Activated T-helper 2 cell treated with anti-CD3 and anti-CD28 coated beads, Interferon-gamma antibody, Interleukin-2, Interleukin-4, amounts not matched to agents 10 μg/mL and 5 μg/mL and 100 μg/mL, durations not matched to agents 14 hours and 24 hours and 36 hours (primary cell): ENCODE measurements at places on chromosomes 5 and 9.
A peak's percentile ranks its signal among the peaks of the same experiment; 100 is the strongest.

GRCh38 chr9:121837113-121837961, 185.9 kb downstream of the DAB2IP start:
- no peak for DNase-seq

GRCh38 chr5:68214482-68215207, 911 bp upstream of the PIK3R1 start:
- no peak for DNase-seq

DNA sequence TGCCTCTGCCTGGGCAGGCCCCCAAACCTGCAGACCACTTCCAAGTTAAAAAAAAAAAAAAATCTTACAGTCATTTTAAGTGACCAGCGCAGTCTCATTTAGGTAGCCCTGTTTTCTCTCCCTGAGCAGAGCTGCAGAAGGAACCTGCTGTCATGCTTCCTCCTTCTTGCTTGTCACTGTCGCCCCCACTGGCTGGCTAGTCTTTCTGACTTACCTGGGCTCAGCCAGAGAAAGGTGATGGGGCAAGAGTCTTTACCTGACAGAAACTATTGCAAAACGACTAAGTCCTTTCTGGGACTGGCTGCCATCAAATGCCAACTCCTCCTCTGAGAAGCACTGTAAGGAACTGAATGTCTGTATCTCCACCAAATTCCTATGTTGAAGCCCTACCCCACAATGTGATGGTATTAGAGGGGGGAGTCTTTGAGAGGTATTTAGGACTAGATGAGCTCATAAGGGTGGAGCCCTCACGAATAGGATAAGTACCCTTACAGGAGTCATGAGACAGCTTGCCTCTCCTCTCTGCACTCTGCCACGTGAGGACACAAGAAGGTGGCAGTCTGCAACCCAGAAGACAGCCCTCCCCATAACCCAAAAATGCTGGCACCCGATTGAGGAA, 58.4 kb upstream of the SHC3 start:
- no peak for DNase-seq

GRCh38 chr5:102591650-102592049, 92.8 kb upstream of the SLCO6A1 start:
- no peak for DNase-seq

DNA sequence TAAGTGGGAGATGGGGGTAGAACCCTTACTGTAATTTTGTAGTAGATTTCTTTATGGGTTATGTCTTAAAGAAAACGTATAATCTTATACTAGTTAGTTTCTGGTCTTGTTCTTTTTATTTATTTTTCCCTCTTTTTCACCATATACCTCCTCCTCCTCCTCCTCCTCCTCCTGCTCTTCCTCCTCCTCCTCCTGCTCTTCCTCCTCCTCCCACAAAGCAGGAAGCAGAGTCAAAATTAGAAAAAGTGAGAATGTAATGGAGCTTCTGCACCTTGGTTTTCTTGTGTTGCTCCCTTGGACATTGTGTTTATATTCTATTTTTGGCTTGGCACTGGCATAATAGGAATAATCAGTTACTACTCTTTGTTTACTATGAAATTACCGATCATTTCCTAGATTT, 4.5 kb downstream of the MACIR start:
- no peak for DNase-seq

DNA sequence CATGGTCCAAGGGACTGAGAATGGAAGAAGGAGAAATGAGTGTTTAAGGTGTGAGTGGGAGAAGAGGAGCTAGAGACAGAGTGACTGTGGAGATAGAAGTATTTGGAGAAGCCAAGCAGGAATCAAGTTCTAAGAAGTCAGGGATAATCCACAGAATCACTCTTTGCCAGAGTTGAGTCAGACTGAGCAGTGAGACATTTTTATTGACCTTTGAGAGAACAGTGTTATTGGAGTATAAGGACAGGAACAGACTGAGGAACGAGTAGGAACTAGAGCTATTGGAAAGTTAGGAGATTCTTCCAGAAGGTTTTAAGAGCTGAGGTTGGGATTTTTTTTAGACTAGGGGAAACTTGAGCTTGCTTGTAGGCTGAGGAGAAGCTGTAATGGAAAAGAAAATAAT, 37.2 kb downstream of the RCL1 start:
- no peak for DNase-seq

GRCh38 chr5:160788102-160788660, 63.8 kb downstream of the ATP10B start:
- no peak for DNase-seq

DNA sequence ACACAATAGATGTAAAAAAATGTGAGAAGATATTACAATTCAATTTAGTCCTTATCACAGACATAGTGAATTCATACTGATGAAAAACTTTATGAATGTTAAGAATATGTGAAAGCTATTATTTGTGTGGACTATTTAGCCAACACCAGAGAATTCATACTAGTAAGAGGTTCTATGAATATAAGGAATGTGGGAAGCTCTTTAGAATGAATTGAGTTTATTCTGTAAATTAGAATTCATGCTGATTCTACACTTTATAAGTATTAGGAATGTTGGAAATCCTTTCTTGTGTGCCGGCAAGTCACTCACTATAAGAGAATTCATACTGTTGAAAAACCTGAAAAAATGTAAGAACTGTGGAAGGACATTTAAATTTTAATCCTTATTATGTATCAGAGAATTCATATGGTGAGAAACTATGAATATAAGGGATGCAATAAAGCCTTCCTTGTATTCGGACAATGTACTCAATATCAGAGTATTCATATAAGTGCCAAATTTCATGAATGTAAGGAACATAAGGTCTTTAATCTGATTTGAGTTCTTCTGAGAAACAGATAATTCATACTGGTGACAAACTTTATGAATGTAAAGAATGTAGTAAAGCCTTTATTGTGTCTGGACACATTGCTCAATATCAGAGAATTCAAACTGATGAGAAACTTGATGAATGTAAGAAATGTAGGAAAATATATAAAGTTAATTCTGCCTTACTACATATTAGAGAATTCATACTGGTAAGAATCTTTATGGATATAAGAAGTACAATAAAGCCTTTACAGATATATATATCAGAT, 21.6 kb upstream of the PCDHA1 start:
- no peak for DNase-seq

DNA sequence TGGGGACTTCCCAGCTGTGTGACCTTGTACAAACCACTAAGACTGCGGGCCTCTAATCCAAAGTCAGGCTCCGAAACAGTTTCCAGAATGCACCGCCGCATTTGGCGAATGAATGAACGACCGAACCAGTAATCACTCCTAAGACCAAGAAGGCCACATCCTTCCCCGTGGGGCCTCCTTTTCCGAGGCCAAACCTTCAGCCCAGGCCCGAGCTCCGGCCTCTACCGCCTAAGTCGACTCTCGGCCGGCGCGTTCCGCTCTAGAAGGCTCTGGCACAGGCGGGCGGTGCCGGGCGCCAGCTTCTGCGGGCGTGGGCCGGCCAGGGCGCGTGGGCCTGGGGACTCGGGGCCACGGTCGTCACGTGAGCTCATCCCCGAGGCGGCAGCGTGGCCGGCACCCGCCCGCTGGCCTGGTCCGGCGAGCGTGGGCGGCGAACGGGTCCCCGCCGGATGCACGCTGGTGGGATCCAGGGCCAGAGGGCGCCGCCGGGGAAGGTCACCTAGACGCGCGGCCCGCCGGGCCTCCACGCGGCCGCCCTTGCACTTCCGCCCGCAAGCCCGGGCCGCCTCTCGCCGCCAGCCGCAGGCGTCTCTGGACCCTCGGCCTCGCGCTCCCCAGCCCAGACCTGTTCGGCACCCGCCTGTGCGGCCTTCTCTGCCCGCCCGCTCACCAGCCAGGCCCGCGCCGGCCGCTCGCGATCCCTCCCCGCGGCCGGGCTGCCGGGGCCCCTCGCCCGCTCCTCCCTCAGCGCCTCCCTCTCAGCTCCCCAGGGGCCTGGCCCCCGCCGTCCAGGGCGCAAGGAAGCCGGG, 754 bp downstream of the VDAC1 start:
- DNase-seq, result peak; percentile 33

DNA sequence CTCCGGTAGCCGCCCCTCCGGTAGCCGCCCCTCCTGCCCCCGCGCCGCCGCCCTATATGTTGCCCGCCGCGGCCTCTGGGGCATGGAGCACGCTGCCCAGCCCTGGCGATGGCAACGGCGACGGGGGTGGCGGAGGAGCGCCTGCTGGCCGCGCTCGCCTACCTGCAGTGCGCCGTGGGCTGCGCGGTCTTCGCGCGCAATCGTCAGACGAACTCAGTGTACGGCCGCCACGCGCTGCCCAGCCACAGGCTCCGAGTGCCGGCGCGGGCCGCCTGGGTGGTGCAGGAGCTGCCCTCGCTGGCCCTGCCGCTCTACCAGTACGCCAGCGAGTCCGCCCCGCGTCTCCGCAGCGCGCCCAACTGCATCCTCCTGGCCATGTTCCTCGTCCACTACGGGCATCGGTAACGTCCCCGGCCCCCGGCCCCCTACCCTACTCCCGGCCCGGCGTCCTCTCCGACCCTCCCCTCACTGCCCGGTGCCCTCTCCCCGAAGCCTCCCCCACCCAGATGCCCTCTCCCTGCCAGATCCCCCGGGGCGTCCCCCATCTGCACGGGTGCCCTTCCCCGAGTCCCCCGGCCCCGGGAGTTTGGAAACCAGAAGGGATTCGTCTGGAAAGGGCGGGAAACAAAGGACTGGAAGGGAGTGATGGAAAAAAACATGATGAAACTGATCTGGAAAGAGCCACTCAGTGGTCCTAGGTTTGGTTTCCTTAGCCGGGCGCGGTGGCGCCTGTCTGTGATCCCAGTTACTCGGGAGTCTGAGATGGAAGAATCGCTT, 417 bp downstream of the SRD5A1 start:
- DNase-seq, result no peak

GRCh38 chr5:147704544-147704943, 78.0 kb downstream of the JAKMIP2 start:
- no peak for DNase-seq

DNA sequence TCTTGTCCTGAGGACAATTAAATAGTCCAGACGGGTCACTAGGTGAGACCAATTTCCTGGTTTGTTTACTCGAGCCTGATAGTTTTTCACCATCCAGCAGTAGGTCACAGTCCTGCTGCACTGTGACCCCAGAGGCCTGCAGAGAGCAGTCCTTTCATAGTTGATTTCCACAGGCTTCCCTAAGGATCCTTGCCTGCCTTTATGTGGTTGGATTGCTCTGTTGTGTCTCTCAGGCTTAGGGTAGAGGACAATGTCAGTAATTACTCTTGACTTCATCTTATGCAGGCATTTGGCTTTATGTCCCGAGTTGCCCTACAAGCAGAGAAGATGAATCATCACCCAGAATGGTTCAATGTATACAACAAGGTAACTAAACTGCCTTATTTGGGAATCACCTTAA, 9.0 kb upstream of the CATSPER3 start:
- DNase-seq, result no peak

DNA sequence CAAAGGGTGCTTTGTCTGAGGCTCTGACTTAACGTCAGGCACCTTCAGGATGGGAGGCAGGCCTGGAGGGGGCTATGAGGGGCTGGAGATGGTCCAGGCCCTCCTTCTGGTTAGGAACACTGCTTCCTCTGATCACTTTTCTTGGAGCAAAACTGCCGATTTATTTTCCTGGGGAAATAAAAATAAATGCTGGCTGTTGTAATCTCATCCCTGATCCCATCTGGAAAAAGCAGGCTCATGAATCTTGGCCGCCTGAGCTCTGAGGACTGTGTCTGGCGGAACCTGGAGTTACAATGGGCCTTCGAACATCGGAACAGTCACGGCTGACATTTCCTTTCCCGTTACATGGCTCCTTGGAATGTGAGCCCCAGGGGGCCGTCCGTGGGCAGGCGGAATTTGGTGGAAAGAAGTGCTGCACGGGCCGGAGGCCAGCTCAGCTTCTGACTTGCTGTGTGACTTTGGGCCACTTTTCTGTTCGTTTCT, 157.8 kb downstream of the RGS3 start:
- DNase-seq, result no peak

DNA sequence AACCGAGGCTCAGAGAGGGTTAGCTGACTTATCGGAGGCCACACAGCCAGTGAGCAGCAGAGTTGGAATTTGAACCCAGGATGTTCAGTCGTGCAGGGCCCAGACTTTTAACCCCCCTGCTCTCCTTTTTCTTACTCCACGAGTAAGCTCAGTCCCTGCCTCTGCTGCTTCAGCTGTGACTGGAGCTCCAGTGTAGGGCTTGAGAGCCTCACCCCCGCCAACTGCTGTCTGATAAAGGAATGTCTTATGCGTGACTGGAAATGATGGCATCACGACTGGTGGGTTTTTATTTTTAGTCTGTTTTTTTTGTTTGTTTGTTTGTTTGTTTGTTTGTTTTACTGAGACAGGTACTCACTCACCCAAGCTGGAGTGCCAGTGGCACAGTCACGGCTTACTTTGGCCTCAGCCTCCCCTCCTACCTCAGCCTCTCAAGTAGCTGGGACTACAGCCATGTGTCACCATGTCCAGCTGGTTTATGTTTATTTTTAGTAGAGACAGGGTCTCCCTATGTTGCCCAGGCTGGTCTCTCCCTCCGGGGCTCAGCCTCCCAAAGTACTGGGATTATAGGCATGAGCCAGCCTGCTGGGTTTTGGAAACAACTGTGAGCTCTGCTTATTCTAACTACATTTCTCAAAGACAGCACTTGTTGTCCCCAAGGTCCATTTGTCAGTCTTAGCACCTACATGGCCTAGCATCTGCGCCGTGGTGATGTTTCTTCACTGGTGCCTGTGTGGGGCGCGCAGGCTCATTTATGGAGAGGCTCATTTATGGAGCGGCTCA, 52.5 kb upstream of the NCS1 start:
- DNase-seq, result no peak

GRCh38 chr9:92965759-92966517, 18.6 kb downstream of the FGD3 start:
- no peak for DNase-seq

DNA sequence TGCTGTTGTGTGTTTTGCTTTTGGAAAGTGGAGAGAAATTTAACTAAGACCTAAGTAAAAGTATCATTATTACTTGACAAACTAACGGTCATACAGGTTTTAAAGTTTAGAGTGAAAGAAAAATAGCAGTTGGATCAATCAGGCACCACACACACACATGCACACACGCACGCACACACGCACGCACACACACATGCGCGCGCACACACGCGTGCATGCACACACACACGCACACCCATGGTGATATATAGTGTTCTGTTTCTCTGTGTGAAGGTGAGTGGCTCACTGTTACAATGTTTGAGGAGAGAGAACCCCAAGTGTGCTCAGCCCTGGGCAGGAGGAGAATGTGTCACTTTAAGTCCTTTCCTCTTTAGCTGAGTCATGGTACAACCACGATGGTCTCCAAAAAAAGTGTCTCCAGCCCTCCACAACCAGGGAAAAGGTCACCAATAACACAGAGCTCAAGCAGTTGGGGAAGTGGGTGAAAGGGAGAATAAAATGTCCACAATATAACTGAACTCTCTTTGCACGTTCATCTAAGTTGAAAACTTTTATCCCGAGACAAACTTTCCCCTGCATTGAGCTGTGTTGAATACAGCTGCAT, 3.2 kb downstream of the ZNF366 start:
- no peak for DNase-seq

GRCh38 chr5:61440086-61440485, 108.0 kb downstream of the ZSWIM6 start:
- no peak for DNase-seq

DNA sequence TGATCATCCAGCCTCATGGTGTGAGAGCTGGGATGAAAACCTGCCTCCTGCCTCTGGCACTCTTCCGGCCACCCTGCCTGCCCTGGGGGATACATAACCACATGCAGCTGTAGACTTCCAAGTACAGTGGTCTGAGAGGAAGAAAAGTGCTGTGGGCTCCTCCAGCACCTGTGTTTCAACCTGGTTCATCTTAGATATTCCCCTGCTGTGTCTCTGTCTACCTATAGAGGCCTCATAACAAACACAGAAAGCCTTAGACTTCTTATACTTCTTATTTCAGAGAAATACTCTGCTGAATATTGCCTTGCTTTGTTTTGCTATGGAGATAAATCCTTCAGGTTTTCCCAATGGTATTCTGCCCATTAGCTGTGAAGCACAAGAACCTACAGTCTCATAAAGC, 19.6 kb upstream of the TNFAIP8 start:
- no peak for DNase-seq
